ELR (cell line): ENCODE measurements at places on chromosomes 6 and 20.

DNA sequence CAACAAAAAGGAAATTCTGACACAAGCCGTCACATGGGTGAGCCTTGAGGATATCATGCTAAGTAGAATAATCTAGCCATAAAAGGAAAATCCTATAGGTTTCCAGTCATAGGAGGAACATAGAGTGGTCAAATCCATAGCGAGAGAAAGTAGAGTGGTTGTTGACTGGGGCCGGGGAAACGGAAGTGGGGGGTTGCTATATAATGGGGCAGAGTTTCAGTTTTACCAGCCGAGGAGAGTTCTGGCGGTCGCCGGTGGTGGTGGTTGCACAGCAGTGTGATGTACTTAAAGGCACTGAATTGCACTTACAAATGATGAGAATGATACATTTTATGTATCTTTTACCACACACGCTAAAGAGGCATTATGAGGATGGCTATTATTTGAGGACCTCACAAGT is 4.9 kb downstream of the GPR31 start:
- DNase-seq, result no peak

GRCh38 chr6:147711476-147711875 is 203.0 kb downstream of the SAMD5 start:
- no peak for DNase-seq

- DNase-seq, result no peak
These were observed 304.2 kb downstream of the LRFN2 start for GRCh38 chr6:40282986-40283385.

DNA sequence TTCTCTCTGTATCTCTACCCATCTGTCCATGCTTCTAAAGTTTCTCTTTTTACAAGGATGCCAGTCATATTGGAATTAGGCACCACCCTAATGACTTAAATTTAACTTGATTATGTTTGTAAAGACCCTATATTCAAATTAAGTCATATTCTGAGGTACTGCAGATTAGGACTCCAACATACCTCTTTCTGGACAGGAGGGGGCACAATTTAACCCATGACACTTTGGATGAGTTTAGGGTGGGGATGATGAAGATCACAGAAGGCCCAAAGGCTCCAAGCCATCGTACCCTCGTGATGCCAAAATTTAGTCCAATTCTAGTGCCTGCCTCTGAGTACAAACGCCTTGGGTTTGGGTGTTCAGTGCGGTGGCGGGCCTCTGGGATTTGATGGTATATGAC is 15.0 kb upstream of the NKX2-2 start:
- DNase-seq, result no peak

DNA sequence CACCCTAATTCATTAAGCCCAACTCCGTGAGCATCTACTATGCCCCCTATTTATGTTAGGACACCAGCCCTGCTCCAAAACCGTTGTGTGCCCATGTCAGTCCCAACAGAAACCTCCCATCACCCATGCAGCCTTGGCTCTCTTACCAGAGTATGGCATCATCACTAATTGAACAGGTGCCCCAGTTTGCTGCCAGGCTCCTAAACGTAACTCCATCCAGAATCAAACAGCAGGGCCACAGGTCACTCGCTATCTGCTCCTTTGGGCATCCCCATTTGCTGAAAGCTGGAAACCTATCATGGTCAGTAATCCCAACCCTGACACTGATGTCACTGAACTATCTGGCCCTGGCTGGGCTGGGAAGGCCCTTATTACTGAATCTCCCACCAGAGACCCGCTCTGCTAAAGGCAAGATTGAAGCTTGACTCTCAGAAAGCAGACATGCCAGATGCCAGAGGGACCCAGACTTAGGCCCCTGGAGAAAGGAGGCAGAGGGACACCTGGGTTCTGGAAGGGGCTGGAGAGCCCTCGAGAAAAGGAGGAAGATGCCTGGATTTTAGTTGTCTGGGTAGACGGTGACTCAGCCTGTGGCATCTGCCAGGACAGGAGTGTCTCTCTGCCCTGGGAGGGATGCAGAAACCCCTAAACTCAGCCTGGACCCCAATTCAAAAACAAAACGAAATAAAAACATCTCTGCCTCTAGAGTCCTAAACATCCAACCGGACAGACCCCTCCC is 14.0 kb downstream of the MUCL3 start:
- no peak for DNase-seq
